ENCODE measurements at places on chromosomes 12 and 14.

GRCh38 chr14:51023964-51024363 lies 70.9 kb downstream of the TRIM9 start:
- DNase-seq = no peak

GRCh38 chr12:25958428-25959070 lies at the start of gene RASSF8:
RASSF8 (plus strand) TSS chr12:25958682; CDS start chr12:26055344, 96,662 bp downstream.
- peak; percentile 26 for DNase-seq

GRCh38 chr14:29857551-29857950 lies 70.1 kb downstream of the PRKD1 start:
- peak; percentile 4 for DNase-seq

DNA sequence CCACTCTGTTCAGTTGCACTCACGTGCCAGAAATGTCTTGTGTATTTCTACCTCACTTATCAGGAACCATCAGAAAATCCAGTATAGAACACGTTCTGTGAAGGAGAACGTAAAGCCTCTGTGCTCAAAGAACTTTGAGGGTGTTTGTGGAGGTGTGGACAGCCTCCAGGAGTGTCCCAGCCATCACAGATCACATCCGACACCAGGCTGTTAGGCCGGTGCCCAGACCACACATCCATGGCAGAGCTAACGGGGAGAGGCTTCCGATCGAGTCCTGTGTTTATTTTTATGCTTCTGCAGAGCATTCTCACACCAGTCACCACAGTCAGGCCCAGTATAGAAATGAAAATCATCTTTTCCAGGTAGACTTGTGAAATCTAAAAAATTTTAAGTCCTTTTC lies 53.6 kb downstream of the TPCN1 start:
- no peak for DNase-seq

- DNase-seq = no peak
These were observed 15.7 kb downstream of the SGPP1 start for GRCh38 chr14:63712123-63712522.

- no peak for DNase-seq
These were observed 12.7 kb downstream of the CCND2 start for GRCh38 chr12:4286228-4286627.

GRCh38 chr12:31651893-31652521 lies 7.5 kb upstream of the ETFBKMT start:
- DNase-seq = no peak

- no peak for DNase-seq
These were observed 14.3 kb downstream of the MYL2 start for GRCh38 chr12:110906083-110906482.

DNA sequence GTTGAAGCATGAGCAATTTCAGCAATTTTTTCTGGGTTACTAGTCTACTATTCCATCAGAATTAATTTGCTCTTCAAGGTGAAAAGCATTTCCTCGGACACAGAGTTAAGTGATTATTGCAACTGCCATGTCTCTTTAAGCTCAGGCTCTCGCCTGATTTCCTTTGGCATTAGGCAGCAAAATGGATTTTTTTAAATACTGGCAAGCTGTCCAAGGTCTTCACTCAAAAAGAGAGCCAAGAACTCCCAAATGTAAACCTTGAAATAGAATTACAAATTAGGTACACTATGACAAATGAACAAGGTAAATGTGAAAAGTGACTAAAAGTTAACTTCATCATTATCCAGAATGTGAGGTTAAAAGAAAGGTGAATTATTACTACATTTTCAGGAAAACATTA lies 111.9 kb downstream of the GARIN6 start:
- DNase-seq = no peak

GRCh38 chr14:49966304-49966809 lies 73.5 kb downstream of the ARF6 start:
- no peak for DNase-seq

GRCh38 chr12:51383269-51383905 lies 7.8 kb downstream of the GALNT6 start:
- no peak for DNase-seq

GRCh38 chr14:32004300-32004699 lies 72.8 kb upstream of the ARHGAP5 start:
- DNase-seq = no peak

GRCh38 chr14:73225496-73225895 lies 11.8 kb upstream of the PAPLN start:
- DNase-seq = no peak

DNA sequence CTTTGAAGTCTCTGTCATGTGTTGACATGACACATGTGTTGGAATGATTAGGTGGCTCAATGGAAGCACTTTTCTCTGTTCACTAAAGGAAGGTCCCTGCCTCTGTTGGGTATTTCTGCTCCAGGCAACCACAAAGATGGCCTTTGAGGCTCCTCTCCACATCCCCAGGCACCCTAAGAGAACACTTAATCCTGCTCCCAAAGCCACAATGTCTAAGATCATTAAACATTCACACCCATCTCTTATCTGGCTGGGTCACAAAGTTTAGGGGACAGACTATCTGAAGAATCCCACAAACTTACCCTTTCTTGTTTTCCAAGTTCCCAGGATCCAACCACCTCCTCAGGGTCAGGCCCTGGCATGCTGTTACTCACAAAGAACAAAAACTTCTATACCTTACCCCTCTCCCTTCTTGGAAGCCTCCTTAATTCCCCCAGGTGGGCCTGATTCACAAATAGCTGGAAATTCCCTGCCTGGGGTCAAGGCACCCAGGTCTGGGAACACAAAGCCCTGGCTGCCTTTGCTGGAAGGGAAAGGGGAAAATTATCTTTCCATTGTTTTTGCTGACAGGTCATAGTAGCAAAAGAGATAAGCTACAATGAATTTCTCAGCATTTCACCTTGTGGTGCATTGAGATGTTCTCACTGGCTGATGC lies 333.7 kb downstream of the PCNX1 start:
- no peak for DNase-seq

- no peak for DNase-seq
These were observed 283.3 kb upstream of the FAR2 start for GRCh38 chr12:28865776-28866175.

DNA sequence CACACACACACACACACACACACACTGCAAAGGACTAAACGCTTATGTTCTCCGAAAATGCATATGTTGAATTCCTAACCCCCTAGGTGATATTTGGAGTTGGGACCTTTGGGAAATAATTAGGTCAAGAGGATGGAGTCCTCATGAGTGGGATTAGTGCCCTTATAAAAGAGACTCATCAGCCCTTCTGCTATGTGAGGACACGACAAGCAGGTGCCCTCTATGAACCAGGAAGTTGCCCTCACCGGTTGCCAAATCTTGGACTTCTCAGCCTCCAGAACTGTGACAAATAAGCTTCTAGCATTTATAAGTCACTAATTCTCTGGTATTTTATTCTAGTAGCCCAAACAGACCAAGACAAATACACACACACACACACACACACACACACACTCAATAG lies 20.7 kb upstream of the TCP11L2 start:
- no peak for DNase-seq

DNA sequence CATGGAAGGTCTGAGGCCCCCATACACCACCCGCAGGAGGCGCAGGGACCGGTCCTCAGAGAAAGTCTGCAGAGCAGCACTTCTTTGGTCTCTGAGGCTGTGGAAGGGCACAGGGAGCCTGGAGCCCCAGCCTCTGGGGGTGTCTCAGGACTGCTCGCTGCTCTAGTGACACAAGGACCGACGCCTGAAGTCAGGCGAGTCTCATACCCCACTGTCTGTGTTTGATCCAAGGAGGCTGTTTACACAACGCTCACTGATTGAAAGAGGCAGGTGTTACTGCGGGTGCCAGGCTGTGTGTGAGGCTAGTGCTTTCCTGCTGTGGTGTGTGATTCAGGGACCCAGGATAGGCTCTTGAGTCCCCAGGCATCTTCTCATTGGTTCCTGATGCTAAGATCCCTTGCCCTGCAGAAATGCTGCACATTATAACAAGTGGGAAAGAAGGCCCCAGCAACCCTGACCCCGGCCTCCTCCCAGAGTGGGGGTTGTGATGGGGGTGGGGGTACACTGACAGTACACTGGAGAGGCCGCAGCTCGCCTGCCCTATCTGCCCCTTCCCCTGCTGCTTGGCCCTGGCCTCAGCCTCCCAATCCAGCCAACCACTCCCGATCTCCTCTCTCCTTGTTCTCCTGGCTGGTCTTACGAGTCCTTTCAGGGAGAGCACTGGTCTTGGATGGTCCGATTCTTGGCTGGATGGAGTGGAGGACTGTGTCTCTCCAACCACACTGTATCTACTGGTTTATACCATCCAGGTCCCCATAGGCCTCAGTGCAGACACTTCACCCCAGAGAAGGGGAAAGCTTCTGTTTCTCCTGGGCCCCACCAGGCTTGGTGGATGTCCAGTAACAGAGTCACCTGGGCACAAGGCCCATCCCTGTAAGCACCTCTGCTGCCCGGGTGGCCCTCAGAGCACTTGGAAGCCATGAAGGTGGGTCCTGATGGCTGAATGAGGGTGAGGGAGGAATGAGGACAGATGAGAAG lies 6.6 kb downstream of the CACNA2D4 start:
- DNase-seq = no peak

GRCh38 chr14:97538749-97539410 lies 741.7 kb downstream of the VRK1 start:
- DNase-seq = no peak

GRCh38 chr12:121943926-121944325 lies 25.5 kb downstream of the CFAP251 start:
- DNase-seq = no peak

DNA sequence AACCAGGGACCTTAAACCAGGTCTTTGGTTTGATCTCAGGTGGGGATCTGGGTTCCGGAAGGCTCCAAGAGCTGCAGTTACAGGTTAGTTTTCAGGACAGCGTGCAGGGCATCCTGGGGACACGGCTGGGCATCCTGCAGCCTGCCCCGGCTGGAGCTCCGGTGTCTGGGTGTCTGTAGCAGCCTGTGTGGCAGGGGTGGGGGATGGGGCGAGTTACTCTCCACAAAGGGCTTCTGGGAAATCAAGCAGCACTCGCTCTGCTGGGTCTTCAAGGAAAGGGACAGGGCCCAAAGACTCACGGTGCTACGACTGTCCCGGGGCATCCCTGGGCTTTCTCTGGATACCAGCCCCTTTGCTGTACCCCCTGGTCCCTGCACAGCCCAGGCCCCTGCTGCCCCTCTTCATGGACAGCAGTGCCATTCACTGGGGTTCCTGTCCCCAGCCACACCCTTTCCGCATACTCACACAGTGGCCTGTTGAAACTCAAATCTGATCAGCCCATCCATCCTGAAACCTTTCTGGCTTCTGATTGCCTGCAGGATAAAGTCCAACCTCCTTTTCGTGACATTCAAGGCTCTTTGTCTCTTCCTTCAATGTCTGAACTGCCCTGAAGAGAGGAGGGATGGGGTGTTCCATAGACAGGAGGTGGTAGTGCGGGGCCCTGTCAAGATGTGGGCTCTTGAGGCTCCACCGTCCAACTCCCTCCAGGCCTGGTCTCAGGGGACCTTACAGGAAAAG lies 22.2 kb upstream of the PPP1R13B start:
- no peak for DNase-seq

DNA sequence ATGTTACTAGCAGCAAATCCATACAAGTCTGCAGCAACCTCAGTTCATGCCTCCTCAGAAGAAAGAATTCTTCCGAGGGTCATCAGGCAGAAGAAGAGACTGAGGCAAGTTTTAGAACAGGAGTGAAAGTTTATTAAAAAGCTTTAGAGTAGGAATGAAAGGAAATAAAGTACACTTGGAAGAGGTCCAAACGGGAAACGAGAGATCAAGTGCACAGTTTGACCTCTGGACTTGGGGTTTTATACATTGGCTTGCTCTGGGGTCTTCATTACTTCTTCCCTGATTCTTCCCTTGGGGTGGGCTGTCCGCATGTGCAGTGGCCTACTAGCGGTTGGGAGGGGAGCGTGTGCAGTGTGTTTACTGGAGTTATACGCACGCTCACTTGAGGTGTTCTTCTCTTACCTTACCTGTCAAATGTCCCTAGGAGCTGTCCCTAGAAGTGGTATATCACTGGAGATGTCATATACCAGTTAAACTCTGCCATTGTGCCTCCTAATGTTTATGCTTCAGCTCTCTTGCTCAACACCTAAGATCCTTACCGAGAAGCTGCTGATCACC lies 372.8 kb upstream of the KITLG start:
- no peak for DNase-seq

DNA sequence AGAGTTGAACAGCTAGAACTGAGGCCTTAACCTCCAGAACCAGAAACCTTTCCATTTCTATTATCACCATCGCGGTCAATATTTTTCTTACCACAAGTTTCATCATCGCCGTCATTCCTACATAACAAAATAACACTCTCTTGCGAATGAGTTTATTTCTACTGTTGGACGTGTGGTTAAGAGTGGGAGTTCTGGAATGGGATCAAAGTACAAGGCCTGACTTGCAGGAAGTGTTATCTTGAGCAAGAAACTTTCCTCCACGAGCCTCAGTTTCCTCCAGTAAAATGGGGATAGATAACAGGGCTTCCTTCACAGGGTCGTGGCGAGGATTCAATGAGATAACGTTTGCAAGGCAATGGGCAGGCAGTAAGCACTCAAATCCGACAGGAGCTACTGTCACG lies 652 bp downstream of the SART3 start:
- DNase-seq = no peak

- DNase-seq = no peak
These were observed 101.3 kb downstream of the WIF1 start for GRCh38 chr12:65019696-65020234.

- DNase-seq = no peak
These were observed 108.4 kb downstream of the CAND1 start for GRCh38 chr12:67377541-67377940.

DNA sequence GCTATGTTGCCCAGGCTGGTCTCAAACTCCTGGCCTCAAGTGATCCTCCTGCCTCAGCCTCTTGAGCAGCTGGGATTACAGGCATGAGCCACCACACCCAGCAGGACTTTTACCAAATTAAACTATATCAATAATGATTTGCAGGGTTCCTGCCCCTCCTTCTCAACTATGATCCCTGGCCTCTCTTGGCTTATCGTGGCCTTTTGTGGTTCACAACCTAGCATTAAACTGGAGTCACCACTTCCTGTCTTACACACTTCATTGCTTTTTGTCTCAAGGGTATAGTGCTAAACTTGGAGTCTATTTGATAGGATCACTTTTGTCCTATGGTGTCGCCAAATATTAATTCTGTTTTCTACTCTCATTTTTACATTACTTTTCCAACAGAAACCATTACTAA lies 64.5 kb downstream of the SEC23A start:
- DNase-seq = no peak

- DNase-seq = no peak
These were observed 26.3 kb upstream of the CD69 start for GRCh38 chr12:9786726-9787717.

- no peak for DNase-seq
These were observed 190.6 kb downstream of the EMP1 start for GRCh38 chr12:13387101-13387500.

- no peak for DNase-seq
These were observed 55.1 kb downstream of the SERPINA10 start for GRCh38 chr14:94237983-94238382.

DNA sequence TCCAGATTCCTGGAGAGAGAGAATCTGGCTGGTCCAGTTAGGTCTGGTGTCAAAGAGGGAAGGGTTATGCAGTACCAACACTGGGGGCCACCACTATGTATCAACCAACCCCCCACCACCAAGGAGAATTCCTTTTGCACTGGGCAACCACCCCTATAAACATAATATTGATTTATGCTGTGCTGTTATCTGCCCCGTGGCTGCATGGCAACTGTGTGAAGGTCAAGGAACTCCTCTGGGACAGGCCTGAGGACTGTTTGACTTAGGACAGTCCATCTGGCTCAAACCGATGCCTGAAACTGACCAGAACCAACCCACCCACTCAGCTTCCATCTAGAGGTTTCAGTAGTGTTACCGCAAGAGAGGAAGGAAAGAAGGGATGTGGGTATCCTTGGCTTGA lies 20.5 kb downstream of the PLEKHH1 start:
- no peak for DNase-seq

GRCh38 chr12:22626406-22626805 lies 1.4 kb downstream of the ETNK1 start:
- DNase-seq = no peak

Measured in GM18507 (cell line).